AG08395 (cell line): ENCODE measurements at places on chromosomes 12 and 14.

- DNase-seq: no peak
Measured at GRCh38 chr12:115818973-115819372, 458.5 kb downstream of the MED13L start.

DNA sequence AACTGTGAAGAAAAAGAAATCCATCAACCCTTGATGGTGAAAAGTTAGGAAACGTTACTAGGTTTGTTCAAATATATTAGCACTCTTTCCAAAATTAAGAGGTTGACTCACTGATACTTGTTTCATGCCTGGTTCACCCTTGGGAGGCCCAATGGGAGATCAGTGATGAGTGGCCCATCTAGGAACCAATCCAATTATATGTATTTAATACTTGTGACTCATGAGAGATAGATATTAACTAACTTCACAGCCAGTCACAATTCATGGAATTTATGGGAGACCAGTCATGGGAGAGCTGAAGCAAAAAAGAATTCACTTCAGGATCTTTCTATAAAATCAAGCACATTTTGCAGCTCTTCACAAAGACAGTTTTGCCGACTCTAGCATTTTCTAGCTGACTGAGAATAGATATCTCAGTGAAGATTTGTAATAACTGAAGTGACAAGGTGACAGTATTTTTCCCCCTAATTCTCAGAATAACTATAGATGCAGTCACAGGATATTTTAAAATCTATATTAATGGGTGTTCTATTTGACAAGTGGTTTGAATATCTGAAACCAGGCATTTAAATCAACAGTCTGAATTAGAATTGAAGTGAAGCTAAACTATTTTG is 230.2 kb downstream of the EPS8 start:
- DNase-seq: peak; percentile 69

DNA sequence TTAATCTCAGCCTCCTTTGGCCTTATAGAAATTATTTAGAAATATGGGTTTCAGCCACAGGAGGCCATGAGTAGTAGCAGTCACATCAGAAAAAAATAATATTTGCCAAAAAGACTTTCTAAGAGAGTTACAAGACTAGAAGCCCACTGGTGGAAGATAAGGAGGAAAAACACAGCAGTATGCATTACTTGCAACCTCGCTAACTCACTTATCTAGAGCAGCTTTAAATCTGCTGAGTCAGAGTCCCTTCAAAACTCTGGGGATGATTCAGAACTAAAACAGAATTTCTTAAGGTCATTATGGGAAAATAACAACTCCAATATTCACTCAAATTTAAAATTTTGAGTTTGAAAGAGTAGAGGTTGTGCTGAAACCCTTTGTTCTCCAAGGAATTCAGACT is 6.2 kb downstream of the OR4K17 start:
- no peak for DNase-seq

GRCh38 chr12:52692254-52692653 is 11.1 kb downstream of the KRT77 start:
- no peak for DNase-seq

DNA sequence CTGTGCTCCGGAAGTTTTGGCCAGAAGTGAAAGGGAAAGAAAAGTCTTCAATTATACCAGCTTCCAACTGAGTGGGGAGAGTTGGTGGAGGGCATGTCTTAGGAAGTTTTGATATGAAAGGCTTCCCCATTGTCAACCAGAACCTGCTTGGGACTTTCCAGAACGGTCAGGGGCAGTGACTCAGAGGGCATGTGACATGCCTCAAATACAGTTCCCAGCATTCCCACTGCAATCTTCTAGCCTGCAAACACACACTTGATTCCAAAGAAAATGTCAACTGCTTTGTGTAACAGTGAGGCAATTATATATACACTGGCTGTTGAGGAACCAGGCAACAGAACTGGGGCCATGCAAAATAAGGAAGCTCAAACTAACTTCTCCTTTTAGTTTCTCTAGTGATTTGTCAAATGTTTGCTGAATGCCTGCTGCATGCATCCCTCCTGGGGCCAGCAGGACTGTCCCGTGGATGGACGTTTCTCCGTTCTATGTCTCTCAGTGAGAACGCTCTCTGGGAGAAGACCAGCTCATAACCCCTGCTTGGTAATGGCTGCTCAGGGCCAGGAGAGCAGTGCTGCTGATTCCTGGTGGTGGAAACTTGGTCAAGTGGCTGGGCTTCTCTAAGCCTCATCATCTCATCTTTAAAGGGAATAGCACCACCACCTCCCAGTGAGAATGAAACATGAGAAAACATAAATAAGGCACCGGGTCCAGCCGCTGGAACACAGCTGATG is 18.3 kb downstream of the SLC25A47 start:
- DNase-seq: peak; percentile 72
